ENCODE measurements at places on chromosomes 5 and 9.

DNA sequence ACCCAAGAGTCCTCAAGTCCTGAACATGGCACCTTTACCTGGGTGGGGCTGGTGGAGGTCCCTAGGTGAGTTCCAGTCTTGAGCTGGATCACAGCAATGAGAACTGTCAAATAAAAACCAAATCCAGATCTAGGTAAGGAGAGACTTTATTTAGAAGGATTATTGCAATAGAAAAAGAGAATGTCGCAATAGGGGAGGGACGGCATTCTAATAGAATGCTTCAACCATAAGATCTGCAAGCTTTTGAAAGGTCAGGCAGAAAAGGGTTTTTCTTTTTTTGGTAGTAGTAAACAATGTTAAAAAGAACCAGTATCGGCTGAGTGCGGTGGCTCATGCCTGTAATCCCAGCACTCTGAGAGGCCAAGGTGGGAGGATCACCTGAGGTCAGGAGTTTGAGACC, 5.2 kb upstream of the GCNT1 start:
- DNase-seq, result peak; percentile 28

DNA sequence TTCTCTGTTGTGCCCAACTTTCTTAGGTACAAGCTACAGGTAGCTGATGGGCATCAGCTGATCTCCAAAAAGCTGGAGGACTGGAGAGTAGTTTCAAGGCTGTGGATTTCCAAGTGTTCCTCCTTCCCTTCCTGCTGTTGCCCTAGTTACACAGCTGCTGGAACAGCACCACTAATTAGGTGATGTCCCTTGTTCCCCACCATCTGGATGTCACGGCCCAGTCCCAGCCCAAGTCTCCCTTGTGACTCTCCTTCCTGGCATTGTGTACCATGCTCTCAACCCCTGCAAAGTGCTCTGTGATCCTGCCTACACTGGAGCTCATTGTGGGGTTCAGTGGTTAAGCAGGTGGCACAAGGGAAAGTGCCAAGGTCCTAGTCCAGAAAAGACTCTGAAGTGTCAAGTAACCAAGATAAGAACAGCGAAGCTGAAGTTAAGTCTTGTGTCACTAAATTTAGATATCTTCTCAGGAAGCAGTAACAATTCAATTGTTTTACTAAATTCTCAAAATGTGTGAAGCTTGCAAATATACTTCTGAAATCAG, 604.5 kb downstream of the ISL1 start:
- no peak for DNase-seq

GRCh38 chr5:141947316-141947715, 10.7 kb downstream of the PCDH12 start:
- no peak for DNase-seq

GRCh38 chr5:174402222-174402812, 322.1 kb upstream of the MSX2 start:
- no peak for DNase-seq

GRCh38 chr9:27369591-27369990, 72.6 kb upstream of the EQTN start:
- DNase-seq, result no peak

- DNase-seq, result no peak
Observed at GRCh38 chr9:35666045-35666444, 1.1 kb upstream of the ARHGEF39 start.

Data from HFFc6 (cell line).